Fibroblast of pulmonary artery (primary cell): ENCODE measurements at places on chromosomes 16 and 17.

GRCh38 chr17:17467720-17468119 lies 9.1 kb upstream of the MED9 start:
- no peak for DNase-seq

- DNase-seq: no peak
Observed at GRCh38 chr16:54938212-54939028, 7.8 kb downstream of the IRX5 start.

DNA sequence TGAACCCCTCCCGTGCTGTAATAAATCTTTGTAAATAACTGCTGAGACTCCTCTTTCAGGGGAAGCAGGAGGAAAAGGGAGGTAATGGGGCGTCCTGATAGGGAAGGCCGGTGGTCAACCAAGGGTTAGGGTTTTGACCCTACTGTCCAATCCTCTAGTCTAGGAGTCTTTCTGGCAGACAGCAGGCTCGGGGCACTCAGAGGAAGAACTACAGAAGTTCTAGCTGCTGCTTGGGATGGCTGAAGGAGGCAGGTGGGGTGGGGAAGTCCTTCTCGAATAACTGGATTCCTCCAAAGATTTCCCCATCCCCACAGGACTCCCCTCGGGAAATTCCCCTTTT lies 387 bp upstream of the STARD3 start:
- no peak for DNase-seq

DNA sequence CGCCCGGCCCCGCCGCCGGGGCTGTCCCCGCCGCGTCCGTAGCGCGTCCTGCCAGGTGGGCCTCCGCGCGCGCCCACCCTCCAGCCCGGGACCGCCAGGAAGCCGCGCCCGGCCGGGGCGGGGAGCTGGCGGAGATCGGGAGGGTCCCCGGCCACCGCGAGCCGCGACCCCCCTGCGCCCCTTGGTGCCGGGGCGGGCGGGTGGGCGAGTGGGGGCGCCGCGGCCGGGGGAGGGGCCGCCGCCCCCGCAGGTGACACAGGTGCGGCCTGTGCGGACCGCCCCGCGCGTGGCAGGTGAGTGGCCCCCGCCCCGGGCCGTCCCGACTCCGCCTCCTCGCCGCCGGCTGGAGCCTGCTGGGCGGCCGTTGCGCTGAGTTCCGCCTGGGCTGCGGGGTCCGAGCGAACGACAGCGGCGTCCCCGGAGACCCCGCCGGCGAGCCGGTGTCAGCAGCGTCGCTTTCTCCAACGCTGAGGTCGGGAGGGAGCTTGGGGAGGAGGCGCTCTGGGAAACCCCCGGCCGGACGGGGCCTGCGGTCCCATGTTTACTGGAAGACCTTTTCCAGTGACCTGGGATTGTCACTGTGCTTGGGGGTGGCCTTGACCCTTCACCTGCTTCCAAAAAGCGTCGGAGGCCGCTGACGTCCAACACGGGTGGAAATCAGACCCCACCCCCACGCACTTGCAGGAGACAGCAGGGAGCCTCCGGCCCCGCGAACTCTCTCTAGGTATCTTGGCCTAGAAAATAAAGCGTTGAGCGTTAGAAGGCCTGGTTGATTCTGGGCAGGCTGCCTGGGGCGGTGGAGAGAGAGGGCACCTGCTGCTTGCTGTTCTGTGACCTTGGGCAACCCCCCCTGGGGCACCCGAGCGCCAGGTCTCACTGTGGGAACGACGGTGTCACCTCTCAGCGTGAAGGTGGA lies 542 bp downstream of the KLHL36 start:
- no peak for DNase-seq

DNA sequence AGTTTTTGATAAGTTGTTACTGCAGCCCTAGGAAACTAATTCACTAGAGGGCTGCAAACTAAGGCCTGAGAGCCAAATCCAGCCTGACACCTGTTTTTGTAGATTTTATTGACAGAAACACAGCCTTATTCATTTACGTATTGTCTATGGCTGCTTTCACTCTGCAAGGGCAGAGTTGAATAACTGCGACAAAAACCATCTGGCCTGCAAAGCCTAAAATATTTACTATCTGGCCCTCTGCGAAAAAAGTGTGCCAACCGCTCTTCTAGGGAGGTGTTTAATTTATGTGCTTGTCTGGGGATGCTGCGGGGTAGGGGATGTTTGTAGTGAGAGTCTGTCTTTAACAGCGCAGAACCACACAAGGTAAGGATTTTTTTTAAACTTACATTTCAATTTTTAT lies 165.0 kb upstream of the RBFOX1 start:
- no peak for DNase-seq

GRCh38 chr16:62974424-62974823 lies 938.2 kb upstream of the CDH8 start:
- no peak for DNase-seq

DNA sequence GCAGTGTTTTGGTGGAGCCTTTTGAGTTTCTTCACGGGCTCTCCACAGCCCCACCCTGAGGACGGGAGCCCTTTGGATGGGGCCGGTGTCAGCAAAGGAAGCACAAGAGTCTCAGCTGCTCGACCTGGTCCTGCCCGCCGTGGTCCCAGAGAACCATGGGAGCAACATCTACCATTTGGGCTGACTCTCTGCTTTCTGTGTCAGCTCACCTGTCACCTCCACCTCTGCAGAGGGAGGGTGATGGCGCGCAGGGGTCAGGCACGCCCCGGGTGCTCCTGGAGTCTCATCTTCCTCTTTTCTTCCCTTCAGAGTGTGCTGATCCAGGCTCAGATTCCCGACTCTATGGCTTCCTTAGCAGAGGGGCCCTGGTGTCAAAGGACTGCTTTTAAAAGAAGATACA lies 171.7 kb downstream of the LAT start:
- no peak for DNase-seq

- DNase-seq: no peak
Observed at GRCh38 chr16:87133112-87133850, 183.9 kb downstream of the C16orf95 start.

GRCh38 chr17:28182559-28182958 lies 136.4 kb upstream of the TMEM97 start:
- no peak for DNase-seq

- no peak for DNase-seq
Observed at GRCh38 chr16:47061204-47061603, 82.5 kb downstream of the NETO2 start.

GRCh38 chr17:32006957-32007462 lies at the start of gene LRRC37B:
Gene LRRC37B, plus strand, starts transcription at chr17:32007383. Its CDS starts 14,010 bp downstream, at chr17:32021393.
- peak; percentile 74 for DNase-seq

DNA sequence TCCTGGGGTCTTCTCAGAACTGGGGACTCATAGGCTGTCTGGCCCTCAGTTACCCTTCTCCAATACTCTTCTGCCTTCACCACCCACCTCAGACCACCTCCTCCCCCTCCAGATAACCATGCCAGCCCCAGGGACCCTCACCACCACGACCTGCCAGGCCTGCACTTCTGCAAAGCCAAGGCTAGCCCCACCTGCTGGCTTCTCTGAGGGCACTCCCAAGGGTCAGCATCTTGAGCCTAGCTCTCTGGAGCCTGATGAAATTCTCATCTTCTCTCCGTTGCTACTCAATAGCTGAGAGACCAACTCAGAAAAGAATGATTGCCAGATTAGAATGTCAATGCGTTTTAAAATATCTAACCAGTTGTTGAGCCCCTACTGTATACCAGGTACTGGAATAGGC lies 56.1 kb upstream of the LYRM9 start:
- no peak for DNase-seq

GRCh38 chr17:82120148-82120547 lies 22.1 kb upstream of the FASN start:
- DNase-seq: peak; percentile 31

- DNase-seq: no peak
Observed at GRCh38 chr16:4051591-4051990, 64.7 kb downstream of the ADCY9 start.

DNA sequence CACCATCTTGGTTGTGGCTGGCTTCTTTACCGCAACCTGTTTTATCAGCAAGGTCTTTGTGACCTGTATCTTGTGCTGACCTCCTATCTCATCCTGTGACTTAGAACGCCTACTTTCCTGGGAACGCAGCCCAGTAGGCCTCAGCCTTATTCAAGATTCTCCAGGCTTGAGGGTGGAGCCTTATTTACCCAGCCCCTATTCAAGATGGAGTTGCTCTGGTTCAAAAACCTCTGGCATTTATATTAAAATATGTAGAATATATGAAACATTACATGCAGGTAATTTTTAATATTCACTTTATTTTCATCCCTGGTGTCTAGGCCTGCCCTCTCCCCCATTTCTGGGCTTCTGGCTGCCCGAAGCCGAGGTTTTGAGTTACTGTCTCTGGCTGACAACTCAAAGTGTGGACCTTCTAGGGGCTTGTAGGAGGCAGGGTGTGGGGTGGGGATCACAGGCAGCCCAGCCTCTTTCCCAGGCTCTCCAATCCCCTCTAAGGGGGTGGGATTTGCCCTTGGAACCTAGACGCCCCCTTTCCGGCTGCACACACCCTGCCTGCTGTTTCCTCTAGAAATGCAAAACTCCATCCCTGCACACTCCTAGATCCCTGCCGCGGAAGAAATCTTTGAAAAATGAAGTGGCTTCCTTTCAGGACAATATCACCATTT lies 152.0 kb downstream of the KCNJ12 start:
- no peak for DNase-seq

DNA sequence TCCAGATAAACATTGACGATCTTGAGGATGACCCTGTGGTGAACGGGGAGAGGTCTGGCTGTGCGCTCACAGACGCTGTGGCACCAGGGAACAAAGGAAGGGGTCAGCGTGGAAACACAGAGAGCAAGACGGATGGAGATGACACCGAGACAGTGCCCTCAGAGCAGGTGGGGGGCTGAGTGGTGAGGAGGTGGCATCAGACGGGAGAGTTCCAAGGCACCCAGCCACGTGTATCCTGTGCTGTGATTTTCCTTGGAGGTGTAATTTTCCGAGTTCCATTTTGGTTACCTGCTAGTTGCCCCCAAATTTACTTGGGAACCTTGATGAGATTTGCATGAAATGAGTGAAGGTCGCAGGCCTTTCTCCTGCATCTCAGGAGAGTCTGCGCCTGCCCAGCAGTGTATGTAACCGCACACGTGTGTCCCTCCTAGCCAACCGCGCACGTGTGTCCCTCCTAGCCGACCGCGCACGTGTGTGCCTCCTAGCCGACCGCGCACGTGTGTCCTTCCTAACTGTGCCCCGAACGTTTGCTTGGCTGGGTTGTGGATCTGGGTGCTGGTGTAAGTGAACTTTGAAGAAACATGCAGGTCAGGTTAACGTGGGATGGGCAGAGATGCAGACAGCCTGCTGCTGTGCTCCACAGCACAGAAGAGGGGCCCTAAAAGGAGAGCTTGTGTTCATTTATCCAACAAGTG lies 10.1 kb downstream of the TCF25 start:
- DNase-seq: no peak
